ENCODE measurements at places on chromosomes 5 and 9.

- DNase-seq, result no peak
Measured at GRCh38 chr5:5799229-5799628, 376.8 kb downstream of the ICE1 start.

DNA sequence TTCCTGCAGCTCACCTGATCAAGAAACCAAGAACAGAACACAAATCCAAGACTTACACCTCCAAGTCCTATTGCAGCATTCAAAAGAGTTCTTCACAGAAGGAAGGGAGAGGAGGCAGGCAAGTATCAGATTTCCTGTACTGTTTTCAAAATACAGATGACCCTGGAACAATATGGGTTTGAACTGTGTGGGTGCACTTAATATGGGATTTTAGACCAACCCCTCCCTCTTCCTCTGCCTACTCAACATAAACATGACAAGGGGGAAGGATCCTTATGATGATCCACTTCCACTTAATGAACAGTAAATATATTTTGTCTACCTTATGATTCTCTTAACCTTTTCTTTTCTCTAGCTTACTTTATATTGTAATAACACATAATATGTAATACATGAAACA, 104.6 kb downstream of the ELAVL2 start:
- DNase-seq, result no peak

GRCh38 chr5:22277006-22277405, 576.1 kb downstream of the CDH12 start:
- no peak for DNase-seq

DNA sequence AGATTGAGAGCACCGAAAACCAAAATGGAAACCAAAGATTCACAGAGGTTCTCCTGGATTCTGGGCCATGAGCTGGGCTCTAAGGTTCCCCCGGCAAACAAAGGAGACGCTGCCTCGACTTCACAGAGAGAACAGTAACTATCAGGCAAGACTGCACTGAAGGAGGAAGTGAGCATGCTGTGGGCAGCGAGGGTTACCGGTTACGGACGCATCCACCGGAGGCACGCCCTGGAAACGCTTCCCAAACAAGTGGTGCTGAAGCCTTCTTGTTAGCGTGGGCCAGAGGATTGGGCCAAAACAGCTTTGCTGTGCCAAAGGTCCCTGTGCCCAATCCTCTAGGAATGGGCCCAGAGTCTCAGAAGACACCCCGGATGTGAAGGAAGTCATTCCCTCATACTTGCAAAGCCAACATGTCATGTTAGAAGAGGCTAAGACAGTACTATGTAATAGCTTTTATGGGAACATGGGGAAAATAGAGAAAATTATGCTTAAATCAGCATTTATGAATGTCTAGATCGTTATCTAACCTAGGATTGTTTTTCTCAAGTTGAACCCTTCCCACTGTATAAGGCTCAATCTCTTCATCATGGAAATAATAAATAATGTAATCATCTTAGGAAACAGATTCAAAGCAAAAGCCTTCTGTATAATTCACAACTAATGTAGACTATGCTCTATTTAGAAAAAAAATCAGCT, 145.4 kb downstream of the GABBR2 start:
- no peak for DNase-seq

DNA sequence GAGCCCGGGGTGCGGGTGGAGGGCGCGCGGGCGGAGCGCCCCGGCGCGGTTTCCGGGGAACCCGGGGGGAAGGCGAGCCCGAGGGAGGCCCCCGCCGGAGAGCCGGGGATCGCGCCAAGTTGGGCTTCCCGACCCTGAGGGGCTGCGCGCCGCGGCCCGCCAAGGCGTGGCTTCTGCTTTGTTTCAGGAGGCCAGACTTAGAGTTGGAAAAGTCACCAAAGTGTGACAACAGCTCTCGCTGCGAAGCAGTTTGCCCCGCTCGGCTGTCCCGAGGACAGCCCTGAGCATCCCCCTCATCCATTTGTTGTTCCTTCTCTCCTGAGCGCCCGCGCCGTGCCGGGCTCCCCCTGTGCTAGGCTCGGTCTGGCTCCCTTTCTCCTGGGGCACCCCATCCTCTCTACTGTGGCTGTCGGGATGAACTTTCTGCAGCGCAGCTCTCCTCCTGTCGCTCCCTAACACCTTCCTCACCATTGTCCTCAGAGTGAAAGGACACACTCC, 410 bp downstream of the GLIPR2 start:
- DNase-seq, result peak; percentile 47

DNA sequence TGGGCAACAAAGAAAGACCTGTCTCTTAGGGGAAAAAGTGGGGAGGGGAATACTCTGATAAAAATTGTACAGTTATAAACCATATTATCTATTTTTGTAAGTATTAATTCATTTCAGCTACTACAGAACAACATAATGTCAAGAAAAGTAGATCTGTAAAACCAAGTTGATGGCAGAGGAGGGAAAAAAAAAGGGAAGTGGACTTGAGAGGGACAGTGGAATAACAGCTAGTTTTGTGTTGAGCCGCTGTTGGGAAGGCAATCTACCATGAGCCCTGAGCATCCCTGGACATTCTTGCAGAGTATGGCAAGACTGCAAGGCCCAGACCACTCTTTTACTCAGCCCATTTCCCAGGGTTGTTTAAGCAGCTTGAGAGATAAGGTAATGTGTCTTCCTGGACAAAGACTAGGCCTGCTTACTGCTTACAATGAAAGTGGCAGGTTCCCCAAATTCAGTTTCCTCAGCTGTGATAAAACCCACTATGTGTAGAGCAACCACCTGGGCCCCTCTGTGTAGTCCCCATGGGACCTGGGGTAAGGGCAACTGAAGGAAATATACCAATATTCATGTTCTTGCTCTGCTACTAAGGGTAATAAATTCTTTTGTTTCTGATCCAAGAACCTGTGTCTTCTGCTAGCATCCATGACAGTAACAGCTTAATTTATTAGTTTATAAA, 25.0 kb downstream of the CEP120 start:
- DNase-seq, result no peak

DNA sequence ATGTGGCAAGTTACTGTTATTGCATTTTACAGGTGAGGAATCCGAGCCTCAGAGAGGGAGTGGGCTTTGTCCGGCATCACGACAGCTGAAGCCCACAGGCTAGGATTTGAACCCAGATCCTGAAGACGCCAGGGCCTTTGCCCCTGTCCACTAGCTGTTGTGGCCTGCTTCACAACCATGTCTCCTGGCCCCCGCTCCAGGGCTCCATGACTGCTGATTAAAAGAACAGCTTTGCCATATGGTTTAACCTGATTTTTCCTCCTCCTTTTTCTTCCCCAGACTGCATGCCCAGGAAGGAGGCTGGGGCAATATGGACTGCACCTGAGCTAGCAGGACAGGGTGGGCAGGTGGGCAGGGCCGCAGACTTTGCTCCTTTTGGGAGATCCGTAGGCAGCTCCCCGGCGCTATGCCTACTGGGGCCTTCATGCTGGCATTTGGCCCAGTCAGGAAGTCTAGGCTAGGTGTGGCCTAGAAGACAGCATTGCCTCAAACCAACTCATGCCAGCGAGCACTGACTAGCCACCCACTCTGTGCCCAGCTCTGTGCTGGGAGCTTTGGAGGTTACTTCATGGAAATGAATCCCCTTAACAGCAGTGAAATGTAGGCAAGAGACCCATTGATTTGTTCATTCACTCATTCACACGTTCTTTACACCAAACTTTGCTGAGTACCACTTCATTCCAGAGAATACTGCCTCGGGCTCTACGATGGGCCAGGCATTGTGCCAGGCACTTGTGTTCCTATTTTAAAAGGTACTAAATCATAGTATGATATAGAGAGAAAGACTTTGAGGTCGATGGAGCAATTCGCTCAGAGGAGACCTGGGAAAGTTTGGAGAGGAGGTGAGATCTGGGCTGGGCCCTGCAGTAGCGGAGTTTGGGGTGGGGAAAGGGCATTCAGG, 94.3 kb upstream of the CPEB4 start:
- DNase-seq, result no peak

All from nephron progenitor cell (in vitro differentiated cells).